ENCODE measurements at places on chromosomes 1 and 21.

DNA sequence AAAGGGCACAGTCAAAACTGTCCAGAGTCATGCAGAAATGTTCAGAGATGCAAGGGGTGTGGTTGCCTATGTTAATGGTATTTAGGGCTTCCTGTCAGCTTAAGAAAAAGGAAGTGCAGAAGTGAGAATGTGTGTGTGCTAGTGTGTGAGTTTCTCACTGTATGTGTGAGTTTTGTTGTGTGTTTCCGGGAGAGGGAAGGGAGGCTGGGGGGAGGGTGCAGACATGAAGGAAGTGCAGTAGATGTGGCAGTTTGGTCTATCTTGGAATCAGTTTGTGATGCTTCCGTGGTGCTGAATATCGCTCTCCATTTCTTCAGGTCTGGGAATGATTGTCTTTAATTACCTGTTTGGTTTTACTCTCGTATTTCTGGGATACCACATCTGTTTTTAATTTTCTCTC is 16.5 kb upstream of the ATP6V1G3 start:
- ATAC-seq = peak; percentile 43

GRCh38 chr1:107741242-107741641 is 223.7 kb downstream of the VAV3 start:
- ATAC-seq = no peak

- no peak for ATAC-seq
Observed at GRCh38 chr1:12502336-12503109, 115.5 kb downstream of the DHRS3 start.

- no peak for ATAC-seq
Observed at GRCh38 chr1:46081206-46081605, 51.2 kb downstream of the PIK3R3 start.

DNA sequence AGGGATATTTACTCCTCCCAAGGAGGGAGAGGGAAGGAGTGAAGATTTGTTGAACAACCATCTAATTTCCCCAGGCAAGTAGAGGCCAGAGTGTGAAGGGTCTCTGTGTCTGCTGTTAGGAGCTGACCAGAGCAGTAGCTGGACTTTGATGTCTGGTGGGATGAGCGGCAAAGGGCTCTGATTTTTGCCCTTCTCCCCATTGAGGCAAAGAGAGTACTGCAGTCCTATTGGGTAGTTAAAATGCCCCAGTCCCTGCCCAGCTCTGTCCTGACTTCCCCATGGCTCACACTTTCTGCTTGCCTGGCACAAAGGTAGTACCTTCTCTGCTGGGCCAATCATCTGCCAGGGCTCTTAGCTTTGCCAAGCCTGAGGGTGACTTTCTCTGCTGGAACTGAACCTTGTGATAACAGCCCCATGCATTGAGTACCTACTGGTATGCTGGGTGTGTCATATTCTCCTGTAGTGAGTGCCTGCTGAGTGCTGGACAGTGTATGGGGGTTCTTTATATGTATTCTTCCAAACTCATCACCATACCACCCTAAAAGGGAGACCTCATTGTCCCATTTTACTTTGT is 64.0 kb upstream of the SELENON start:
- no peak for ATAC-seq

GRCh38 chr1:22880174-22880601 is 92.5 kb downstream of the LACTBL1 start:
- ATAC-seq = peak; percentile 76

DNA sequence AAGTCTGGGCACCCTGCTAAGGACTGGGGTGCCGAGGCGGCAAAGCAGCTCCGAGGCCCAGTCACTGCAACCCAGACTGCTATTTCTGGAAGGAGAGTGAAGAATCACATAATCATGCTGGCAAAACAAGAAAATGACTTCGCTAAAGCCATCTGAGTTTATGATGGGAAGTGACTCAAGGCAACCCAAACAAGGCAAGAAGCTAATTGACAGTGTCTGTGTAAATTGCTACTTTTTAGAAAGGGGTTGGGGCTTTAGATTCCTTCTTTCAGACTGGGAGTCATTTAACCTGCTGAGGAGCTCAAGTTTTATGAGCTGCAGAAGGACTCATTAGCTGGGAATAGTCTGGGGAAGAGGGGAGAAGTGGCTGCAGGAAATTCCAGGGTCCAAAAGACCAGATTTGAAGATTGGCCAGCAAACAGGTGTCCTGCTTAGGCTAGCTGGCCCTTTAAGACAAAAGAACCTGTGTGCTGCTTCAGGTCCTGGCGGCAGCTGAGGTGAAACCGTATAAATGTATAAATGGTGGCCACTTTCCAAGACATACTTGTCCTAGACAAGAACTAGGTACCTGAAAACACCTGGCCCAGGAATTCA is 28.1 kb downstream of the TSHB start:
- no peak for ATAC-seq

GRCh38 chr1:65792669-65793358 is at the start of gene PDE4B:
Gene PDE4B (plus strand): TSS chr1:65792895.
- peak; percentile 85 for ATAC-seq

DNA sequence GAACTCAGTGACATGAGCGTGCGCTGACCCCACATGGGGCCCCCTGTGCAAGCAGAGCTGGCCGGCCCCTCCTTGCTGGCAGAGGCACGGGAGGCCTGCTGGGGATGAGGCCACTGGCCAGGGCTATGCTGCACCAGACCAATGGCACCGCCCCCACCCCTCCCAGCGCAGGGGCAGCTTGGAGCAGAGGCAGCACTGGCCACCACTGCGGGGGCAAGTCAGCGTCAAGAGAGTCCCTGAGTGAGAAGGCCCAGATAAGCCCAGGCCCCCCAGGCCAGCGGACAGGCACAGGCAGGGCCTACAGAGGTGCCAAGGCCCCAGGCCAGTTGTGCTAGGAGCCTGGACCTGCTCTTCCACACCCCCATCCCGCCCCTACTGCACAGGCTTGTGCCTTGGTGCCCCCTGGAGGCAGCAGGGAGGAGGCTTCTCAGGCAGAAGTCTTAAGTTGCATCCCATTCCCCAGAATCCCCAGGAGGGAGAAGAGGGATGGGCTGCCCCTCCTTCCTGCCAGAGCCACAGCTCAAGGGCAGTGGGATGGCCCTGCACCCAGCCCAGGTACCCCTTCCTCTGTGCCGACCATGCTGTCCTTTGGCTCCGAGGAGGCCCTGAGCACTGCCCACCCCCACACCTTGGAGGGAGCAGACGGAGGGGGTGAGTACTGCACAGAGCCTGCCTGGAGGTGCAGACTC is 35.8 kb downstream of the EPHX1 start:
- peak; percentile 90 for ATAC-seq

GRCh38 chr1:233327651-233328141 is at the start of gene MAP3K21:
Gene MAP3K21 (plus strand): TSS chr1:233327724. CDS start chr1:233328029, 305 bp downstream.
- peak; percentile 74 for ATAC-seq

DNA sequence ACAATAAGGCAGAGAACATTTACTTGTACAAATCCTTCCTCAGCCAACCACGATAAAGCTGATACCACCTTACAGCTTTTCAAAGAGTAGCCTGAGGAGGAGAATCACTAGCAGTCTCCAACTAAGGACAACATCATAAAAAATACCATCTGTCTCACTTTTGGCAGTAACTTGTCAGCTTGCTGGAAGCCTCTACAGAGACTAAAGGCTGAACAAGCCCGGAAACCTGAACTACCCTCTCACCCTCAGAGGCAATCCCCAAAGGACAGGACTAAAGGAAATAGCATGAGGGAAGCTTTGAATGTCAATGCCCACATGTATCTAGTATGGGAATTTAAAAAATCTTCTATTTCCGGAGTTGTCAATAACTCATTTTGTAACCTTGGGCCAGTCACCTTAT is 10.6 kb downstream of the SRSF4 start:
- peak; percentile 61 for ATAC-seq

DNA sequence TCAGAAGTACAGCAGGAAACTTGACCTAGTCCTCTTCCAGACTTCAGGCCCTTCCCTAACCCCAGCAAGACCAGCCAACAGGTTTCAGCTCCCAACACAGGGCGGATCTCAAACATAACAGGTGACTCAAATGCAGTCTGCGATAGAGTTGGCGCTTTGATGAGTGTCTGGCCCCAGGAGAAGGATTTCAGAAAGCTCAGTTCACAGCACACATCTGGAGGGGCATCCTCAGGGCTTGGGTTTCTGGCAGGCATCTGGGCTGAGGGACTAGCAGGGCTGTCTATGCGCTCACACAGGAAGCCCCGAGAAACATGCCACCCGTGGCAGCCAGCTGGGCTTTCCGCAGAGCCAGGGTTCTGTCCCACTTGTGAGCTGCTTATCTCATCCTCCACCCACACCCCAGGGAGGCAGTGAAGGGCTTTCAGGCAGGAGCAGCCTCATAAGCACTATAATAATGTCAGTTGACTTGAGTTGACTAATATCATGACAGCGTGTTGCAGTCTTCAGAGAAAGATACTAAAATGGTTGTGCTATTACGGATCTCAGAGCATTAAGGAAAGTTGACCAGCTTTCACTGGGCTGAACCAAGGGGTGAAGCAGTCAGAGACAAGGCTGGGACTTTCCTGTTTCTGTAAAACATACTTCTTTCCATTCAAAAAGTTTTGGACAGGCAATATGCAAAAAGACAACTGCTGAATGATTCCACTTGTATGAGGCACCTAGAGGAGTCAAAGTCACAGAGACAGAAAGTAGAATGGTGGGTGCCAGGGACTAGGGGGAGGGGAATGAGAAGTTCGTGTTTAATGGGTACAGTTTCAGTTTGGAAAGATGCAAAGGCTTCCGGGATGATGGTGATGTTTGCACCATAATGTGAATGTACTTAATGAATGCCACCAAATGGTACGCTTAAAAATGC is 233.0 kb upstream of the IRF2BP2 start:
- no peak for ATAC-seq

DNA sequence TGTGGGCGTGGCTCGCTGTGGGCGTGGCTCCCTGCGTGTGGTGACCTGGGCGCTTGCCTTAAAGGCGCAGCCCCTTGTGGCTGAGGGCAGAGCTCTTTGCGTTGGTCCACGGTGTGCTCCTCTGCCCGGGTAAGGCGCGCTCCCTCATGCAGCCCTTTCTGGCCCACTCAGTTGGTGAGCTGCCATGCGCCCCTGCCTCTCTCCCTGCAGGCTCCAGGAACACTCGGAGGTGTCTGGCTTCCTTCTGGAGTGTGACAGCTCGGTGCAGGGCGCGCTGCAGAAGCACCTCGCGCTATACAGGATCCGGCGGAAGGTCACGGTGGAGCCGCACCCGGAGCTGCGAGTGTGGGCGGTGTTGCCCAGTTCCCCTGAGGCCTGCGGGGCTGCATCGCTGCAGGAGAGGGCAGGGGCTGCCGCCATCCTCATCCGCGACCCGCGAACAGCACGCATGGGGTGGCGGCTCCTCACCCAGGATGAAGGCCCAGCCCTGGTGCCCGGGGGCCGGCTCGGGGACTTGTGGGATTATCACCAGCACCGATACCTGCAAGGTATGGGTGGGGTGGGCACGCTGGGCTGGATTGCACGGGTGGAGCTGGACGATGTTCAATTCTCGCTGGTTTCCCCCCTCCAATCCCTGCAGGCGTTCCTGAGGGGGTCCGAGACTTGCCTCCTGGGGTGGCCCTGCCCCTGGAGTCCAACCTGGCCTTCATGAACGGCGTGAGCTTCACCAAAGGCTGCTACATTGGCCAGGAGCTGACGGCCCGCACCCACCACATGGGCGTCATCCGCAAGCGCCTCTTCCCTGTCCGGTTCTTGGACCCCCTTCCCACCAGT is 9.1 kb downstream of the IBA57 start:
- peak; percentile 28 for ATAC-seq

DNA sequence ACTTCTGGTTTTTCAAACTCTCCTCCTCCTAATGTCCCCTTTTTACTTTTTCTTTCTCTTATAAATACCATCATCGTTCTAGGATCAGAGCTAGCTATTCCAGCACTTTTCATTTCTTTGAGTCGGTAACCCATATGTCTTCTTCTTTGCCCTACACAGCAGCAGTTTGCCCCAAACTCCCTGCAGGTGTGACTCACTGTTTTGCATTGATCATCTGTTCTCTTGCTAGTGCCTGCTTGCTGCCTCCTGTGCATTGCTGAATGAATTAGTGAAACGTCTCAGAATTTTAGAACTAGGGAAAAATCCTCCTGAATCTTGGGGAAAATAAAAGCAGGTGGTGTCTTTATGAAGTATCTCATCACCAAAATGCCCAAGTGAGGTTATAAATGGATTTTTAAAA is 21.7 kb downstream of the KCNK2 start:
- peak; percentile 91 for ATAC-seq

- ATAC-seq = no peak
Observed at GRCh38 chr1:150562446-150563339, 13.5 kb downstream of the ADAMTSL4 start.

DNA sequence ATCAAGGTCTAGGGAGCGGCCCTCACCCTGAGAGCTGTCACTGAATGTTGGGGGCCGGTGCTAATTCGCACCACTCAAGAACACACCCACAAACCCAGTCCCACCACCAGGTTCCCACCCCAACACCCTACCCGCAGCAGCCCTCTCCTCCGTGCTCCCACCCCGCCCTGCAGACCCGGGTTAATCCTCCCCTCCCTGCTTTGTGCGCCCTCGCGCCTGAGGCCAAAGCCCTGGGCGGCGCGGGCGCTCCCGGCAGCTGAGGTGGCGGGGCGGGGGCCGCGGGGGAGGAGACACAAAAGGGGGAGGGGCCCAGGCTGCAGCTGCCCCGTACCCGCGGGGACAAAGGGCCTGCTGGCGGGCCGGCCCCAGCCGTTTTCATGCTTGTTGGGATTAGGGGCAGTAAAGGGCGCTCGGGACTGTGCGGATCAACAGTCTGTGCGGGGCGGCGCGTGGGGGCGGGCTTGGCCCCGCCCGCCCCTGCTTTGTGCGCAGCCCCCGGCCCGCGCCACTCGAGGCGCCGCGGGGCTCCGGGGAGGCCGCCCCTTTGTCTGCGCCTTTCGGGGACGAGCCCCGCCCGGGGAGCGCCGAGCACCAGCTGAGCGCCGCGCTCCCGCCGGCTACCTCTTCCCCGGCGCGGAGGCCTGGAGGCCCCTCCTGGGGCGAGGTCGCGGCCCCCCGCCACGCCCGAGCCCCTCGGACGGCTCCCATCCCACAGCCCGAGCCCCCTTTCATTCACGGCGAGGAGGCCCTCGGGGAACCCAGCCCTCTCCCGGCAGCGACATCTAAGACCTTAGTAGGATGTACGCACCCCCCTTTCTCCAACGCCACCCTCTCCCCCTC is 10.9 kb downstream of the C1orf216 start:
- peak; percentile 69 for ATAC-seq

GRCh38 chr1:8063298-8064036 is 37.4 kb upstream of the ERRFI1 start:
- ATAC-seq = no peak

DNA sequence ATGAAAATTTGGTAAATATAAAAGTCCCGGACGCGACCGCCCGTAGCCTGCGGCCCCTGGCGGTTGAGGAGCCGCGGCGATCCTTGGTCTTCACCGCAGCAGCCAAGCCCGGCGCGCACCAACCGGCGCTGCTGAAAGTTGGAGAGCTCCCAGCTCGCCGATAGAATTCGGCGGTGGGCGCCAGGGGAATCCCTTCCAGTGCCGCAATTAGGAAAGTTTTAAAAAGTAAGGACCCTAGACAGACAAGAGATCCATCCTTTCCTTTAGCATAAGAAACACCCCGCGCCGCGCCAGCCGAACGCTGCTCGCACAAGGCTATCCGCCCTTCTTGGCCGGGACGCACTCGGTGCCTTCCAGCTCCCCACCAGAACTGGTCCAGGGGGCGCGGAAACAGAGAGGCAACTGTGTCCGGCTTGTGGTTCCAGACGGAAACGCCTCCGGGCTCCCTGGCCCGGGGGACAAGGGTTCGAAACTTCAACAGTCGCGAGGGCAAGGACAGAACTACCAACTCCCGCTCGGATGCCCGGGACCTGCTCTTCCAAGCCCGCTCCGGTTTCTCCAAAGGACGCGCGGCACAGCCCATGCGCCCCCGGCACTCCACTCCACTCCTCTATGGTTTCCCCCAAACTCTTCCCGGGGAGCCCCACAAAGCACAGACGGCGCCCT is 1.7 kb downstream of the FAM78B start:
- peak; percentile 65 for ATAC-seq
